Activated T-cell treated with anti-CD3 and anti-CD28 coated beads, Interleukin-2, amount 50 U/mL, for 72 hours (primary cell): ENCODE measurements at places on chromosomes 13 and 19.
A peak's percentile ranks its signal among the peaks of the same experiment; 100 is the strongest.

DNA sequence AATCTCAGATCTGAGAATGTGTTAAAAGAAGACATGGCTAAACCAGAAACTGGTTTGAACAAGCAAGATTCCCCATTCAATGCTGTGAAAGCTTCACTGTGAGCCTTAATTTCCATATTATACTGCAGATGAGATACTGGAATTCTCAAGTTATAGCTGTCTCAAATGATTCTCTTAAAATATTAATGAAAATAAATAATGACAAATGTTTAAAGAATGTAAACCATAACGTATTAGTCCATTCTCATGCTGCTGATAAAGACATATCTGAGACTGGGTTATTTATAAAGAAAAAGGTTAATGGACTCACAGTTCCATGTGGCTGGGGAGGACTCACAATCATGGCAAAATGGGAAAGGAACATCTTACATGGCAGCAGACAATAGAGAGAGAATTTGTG lies 667.8 kb downstream of the SLITRK1 start:
- DNase-seq: no peak

GRCh38 chr13:42929886-42930535 lies 62.0 kb downstream of the EPSTI1 start:
- no peak for DNase-seq

DNA sequence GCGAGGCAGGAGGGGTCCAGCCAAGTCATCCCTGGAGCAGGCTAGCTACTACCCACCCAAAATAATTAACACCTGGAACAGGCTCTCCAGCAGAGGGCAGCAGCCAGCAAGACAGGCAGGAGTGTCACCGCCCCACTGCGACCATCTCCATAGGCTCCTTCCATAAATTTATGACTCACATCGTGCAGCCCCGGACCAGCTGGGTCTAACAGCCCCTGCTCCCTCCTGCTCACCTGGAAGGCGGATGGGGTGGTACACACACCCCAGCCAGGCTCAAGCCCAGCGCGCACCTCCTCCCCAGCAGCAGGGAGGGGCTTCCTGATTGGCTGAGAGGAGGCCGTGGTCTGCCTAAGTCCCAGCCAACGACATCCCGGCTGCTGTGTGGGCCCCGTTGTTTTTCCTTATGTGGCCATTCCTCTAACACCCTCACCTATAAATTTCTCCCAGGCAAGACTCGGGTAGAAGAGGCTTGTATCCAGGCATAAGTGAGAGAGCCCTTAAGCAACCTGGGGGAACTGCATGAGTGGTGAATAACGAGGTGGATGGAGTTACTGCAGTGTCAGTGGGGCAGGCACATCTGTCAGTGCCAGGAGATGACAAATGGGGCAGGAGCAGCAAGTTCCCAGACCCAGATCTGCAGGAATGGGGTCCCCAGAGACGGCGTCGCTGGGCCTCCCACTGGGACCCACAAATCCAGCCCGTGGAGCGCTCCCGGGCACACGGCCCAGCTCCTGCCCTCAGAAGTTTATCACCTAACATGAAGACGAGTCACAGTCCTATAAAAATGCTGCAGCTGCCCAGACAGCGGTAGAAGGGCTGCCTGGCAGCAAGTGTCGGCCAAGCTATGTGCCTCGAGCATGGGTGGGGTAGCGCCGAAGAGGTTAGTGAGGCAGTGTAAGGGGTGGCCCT lies 43.1 kb downstream of the CEBPG start:
- DNase-seq: peak; percentile 69

DNA sequence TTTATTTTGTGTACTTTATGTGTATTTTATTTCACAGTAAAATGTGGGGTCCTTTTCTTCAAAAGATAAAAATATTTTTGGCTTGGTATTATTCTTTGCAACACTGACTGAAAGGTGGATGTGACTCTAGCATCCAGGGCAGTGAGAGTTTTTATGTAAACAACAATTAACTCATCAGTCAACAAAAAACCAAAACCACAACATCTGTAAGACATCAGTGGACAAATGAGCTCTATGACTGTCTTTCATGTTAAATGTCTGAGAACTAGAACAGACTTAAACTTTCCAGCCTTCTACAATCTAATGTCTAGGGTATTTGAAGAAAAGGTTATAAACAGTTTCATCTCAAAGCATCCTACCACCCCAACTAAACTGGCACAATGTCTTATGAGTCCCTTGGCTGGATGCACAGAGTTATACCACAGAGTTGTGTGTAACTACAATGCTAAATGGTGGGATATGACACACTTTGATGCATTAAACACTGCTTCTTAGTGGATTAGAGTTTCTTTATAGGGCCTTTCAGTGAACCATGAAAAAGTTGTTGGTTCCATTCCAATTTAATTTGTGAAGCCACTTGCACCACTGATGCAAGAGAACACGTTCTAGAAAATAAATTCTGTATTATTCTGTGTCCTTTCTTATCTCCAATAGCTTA lies 544.2 kb upstream of the KLF12 start:
- no peak for DNase-seq

GRCh38 chr19:20273376-20273775 lies 106.4 kb downstream of the ZNF486 start:
- no peak for DNase-seq
